ENCODE measurements at places on chromosomes 16 and 17.

GRCh38 chr16:51133183-51133582 lies 17.9 kb downstream of the SALL1 start:
- no peak for DNase-seq

DNA sequence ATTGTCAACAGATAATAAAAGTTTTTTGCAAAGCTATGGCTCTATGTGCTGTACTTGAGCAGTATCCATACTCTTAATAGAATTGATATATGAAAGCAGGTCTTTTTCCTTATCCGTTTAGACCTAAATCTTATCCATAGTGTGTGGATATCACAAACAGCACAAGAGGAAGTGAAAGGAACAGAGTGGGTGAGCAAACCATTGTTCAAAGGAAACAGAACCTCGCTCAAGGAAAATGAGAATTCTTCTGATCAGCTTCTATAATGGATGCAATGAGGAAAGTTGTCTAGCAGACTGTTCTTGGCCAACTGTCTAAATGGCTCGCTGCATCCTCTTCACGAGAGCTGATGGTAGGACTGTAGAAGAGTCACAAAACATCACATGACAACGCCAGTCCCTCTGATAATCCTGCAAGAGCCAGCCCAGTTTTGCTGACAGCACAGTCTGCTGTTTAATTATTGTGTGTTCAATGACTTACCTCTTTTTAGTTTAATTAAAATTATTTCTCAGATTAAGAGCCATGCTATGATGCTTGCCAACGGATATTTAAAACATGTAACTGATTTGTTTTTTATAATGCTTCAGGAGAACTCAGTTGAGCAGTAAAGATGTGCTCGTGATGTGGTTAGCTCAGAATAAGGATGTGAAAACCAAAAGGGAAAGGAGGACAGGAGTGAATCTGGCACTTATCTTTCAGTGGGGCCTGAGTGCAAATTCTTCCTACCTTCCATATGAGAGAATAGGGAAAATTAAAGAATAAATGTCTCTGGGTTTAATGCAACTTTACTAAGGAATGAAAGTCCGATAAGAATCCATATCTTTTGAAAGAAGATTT lies 38.5 kb downstream of the WWOX start:
- no peak for DNase-seq

DNA sequence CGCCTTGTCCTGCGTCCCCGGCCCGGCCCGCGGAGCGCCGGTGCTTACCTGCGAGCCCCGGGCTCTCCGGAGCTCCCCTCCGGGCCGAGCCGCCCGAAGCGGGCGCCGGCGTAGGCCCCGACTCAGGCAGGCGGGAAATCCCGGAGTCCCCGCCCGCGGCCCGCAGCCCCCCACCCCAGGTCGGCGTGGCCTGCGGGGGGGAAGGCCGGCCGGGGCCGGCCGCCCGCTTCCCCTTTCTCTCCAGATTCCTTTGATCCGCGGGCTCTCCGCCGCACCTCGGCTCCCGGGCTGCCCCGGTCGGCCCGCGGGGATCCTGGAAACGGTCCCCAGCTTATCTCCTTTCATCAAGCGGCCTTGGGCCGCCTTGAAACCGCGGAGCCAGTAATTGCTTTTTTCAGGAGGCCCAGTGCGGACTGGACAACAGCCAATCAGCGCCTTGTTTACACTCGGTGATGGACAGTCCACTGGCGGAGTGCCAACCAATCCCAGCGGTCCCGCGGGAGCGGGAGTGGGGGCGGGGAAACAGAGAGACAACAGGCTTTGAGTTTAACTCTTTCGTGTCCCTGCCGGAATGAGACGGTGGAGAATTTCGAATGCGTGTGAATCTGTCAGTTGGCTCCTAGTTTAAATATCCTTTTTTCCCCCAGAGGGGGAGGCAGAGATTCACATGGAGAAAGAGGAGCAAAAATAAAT lies 1.4 kb upstream of the BAHCC1 start:
- peak; percentile 100 for DNase-seq

DNA sequence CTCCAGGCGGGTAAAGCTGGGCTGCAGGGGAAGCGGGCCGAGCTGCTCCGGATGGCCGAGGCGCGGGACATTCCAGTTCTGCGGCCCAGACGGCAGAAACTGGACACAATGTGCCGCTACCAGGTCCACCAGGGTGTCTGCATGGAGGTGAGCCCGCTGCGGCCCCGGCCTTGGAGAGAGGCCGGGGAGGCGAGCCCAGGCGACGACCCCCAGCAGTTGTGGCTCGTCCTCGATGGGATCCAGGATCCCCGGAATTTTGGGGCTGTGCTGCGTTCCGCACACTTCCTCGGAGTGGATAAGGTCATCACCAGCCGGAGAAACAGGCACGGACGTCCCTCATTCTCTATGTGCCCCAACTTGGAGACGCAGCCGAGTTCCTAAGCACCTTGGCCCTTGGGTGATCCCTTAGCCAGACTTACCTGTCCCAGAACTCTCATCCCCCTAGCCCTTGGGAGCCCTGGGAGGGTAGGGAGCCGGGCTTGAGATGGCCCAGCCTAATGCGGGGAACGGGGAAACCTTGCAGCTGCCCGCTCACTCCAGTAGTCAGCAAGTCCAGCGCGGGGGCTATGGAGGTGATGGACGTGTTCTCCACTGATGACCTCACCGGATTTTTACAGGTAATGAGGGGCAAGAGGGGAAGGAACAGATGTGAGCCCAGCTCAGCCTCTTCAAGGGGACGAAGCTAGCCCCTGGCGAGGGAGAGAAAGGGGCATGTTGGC lies 806 bp downstream of the MRM1 start:
- DNase-seq = peak; percentile 53

DNA sequence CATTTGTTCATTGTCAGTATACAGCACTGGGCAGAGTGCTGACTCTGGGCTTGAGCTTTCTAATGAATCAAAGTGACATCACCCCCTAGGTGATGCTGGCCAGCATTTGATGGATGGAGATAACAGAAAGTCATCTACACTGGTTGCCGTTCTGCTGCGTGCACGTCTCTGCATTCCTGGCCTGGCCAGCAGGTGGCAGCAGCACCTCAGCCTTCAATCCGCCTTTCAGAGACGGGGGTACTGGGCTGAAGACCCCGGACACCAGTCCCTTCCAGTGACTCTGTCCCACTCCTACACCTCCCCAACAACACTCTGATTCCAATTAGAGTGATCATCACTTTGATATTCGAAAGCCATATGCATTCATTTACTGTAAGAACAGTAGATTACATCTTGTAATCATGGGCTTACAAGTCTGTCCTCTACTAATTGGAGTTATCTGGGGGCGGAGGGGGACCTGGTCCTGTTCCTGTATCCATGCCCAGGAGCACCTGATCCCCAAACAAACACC lies 6.0 kb downstream of the CPSF4L start:
- peak; percentile 67 for DNase-seq

DNA sequence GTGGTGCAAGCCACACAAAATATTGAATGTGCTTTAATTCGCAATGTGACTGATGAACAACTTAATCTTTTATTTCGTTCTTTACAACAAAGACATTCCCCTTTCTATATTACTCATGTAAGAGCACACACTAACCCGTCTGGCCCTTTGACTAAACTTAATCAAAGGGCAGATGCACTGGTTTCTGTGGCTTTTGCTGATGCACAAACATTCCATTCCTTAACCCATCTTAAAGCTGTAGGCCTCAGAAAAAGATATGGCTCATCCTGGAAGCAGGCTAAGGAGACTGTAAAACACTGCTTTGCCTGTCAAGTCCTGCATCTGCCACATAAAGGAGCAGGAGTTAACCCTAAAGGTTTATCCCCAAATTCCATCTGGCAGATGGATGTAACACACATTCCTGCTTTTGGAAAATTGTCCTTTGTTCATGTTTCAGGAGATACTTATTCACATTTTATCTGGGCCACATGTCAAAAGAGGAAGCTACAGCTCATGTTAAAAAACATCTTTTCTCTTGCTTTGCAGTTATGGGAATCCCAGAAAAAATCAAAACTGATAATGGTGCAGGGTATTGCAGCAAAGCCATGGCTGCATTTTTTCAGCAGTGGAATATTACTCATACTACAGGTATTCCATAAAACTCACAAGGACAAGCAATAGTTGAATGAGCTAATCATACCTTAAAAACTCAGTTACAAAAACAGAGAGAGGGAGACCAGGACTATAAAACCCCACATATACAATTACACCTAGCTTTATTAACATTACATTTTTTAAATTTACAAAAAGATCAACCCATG lies 137.2 kb downstream of the AHSP start:
- peak; percentile 47 for DNase-seq

- DNase-seq = no peak
These were observed 306.1 kb upstream of the XYLT1 start for GRCh38 chr16:17776888-17777287.

- no peak for DNase-seq
These were observed 30.6 kb downstream of the XYLT1 start for GRCh38 chr16:17440131-17440530.

DNA sequence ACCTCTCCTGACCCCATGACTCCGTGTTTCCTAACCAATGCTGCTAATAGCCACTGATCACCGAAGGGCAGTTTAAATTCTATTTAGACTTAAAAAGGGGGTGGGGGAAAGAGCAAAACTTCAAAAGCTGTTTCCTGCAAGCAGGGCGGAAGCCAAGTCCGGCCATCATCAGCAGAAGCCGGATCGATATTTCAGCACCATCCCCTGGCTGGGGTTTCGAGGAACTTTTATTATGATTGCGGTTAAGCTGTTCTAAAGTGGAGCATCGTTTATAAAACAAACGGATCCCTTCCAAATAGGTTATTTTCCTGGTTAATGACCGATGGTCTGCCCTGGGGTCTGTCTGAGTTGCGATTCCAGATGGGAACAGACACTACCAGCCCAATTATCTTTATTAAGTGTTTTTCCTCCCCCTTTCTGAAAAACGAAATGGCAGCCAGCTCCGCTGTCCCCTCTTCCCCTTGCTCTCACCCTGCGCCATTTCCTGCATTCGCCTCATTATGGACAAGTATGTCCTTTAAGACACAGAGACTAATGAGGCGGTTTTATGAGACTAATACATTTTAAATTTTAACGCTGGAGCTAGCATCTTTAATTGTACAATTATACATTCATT lies 76.1 kb upstream of the IRX3 start:
- no peak for DNase-seq

DNA sequence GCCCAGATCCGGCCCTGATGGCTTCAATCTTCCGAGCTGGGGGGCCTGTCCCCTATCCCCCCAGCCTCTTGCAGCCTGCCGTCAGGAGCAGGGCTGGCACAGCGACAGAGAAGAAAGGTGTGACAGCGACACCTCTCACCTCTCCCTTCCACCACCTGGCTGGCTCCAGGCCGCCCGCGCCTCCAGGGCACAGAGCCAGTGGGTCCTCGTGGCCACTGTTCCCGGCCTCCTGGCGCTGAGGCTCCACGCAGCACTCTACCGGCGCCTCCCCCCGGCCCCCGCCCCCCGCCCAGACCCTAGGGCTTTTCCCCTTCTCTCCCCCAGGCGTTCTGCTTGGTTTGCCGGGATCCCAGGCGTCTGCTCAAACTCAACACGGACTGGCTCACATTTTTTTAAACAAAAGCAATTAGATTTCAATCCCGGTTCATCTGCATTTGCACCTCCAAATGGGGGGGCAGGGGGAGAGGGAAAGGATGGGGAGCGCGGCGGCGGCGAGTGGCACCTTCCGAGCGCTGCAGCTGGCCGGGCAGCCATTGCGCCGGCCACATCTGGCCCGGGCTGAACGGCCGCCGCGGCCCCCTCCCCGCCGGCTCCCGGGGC lies 12.8 kb upstream of the CBX8 start:
- no peak for DNase-seq

DNA sequence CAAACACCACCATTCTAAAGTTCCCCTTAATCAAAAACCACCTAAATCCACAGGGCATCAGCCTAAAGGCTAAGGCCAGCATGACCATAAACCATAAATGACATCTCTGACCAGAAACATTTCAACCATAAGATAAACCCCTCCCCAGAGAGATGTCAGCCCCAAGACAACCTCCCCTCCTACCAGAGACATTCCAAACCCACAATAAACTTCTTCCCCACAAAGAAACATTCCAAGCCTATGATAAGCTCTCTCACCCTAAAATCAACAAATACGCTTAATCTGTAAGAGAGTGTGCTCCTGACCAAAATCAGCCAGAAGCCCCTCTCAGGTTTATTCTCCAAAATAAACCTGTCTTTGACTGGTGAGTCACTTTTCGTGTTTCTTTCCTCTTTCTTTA lies 54.8 kb downstream of the SLFN5 start:
- no peak for DNase-seq

DNA sequence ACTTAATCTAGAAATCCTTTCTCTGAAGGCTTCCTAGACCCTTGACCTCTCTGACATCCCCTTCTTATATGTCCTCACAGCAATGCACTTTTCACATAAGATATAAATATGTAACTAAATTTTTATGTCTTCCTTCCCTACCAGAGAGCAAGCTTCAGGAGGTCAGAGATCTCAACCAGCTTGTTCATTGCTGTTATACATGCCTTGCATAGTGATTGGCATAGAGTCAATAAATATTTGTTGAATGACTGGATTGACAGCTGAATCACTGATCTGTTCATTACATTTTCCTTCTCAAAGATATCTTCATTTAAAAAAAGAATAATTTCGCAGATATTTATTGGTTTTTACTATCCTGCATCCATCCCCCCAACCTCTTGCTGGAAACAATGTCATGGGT lies 29.5 kb downstream of the HYDIN start:
- no peak for DNase-seq

- DNase-seq = peak; percentile 66
These were observed 2.1 kb upstream of the ADCY7 start for GRCh38 chr16:50263940-50264929.

DNA sequence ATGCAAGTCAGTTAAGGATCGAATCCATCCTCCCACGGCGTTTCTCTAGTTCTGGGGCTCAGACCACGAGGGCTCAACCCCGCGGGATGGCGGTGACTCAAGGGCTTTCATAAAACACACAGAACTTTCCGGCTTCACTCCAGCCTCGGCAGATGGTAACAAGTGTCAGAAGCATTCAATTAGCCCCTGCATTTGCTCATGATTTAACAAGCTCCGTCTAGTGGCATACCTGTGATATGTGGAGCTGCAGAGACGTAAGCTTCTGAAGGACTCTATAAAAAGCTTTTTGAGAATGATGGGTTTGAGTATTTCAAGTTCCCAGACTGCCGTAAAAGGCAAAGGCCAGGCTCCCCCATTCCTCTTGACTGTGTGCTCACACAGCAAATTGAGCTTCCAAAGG lies 91.3 kb upstream of the SEC14L1 start:
- DNase-seq = no peak

- no peak for DNase-seq
These were observed 107.2 kb upstream of the TMEM97 start for GRCh38 chr17:28211811-28212210.

GRCh38 chr16:19757762-19758595 lies 39.9 kb downstream of the IQCK start:
- no peak for DNase-seq

- DNase-seq = no peak
These were observed 10.5 kb downstream of the CBFB start for GRCh38 chr16:67039260-67040020.

- no peak for DNase-seq
These were observed 79.4 kb downstream of the ABR start for GRCh38 chr17:1100382-1100781.
